Muscle of arm (tissue), 14 donors: ENCODE measurements at places on chromosomes 5 and 9. TPM values are rescaled to one million over a fixed set of nuclear protein-coding genes. Genes with fewer than 3 reads are reported as not detected.

DNA sequence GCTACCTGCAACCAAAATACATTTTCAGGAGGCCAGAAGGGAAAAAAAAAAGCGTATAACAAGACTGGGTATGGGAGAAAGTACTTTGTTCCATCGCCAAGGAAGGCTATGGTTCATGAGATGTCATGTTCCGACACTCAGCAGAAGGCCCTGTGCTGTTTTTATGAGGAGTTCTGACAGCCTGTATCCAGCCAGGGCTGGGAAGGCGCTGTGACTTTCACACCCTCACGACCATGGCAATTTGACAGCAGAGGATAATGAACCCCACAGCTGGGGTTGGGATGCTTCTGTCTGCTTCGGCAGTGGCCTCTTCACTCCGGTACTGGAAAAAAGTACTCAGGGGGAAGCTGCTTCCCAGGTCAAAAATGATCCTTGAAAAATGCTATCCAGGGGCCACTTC lies 154.4 kb downstream of the PRELID2 start:
- DNase-seq = peak; percentile 69

GRCh38 chr9:95947118-95947517 lies 71.6 kb downstream of the ERCC6L2 start:
- no peak for DNase-seq

- no peak for DNase-seq
Measured at GRCh38 chr5:80757290-80757689, 102.5 kb upstream of the DHFR start.

GRCh38 chr5:107875833-107876232 lies 205.1 kb upstream of the EFNA5 start:
- no peak for DNase-seq

- DNase-seq = no peak
Measured at GRCh38 chr5:137933491-137933911, 44.2 kb downstream of the PKD2L2 start.

- no peak for DNase-seq
Measured at GRCh38 chr5:157463621-157464518, 3.9 kb downstream of the NIPAL4 start.

GRCh38 chr5:68436686-68437520 lies 221.3 kb downstream of the PIK3R1 start:
- no peak for DNase-seq

GRCh38 chr5:53616939-53617549 lies 56.6 kb downstream of the NDUFS4 start:
- no peak for DNase-seq

The OTULINL gene
- polyA plus RNA-seq = 3.6 TPM

The PGM5 gene
- polyA plus RNA-seq = 52.1 TPM

The GABRA1 gene
- polyA plus RNA-seq = 0.10 TPM

The RANBP3L gene
- 0.35 TPM for polyA plus RNA-seq
